Renal cortex interstitium (tissue), 15 donors: ENCODE measurements at places on chromosomes 5 and 9. TPM values are rescaled to one million over a fixed set of nuclear protein-coding genes. Genes with fewer than 3 reads are reported as not detected.

The TRPM3 gene
- 14.9 TPM for polyA plus RNA-seq

GRCh38 chr9:87327575-87328125, 170.0 kb upstream of the DAPK1 start:
- DNase-seq: no peak

GRCh38 chr9:136095070-136096058, at the start of gene NACC2:
NACC2 (minus strand) TSS chr9:136095289; CDS start chr9:136050521, 44,768 bp downstream.
- DNase-seq: no peak

GRCh38 chr5:59656351-59657254, 236.9 kb downstream of the PDE4D start:
- no peak for DNase-seq

- no peak for DNase-seq
Measured at GRCh38 chr9:35552376-35552775, 52.7 kb upstream of the TESK1 start.

GRCh38 chr5:17118631-17119030, 98.8 kb upstream of the BASP1 start:
- DNase-seq: no peak
